ENCODE measurements at places on chromosomes 7 and 10.

DNA sequence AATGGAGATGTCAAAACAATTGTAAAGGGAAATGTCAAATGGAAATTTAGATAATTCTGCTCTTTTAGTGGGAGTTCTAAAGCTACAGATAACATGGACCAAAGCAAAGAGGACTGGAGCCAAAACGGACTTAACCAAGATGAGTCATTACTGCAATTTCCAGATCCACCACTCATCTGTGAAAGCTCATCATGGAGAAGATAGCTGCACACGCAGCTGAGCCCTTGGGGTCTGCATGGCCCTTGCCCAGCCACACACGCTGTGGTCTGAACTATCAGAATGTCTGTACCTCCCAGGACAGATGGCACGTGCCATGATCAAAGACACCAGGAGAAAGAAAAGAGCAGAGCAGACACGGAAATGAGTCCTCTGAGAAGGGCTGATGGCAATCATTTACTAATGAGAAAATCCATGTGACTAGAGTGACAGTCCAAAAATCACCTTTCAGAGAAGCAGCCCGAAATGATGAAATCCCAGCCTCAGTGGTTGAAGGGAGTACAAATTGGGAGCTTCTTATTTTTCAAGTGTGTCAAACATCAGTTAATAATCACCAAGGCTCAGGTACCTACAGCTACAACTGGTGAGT is 177.9 kb upstream of the MGMT start:
- no peak for DNase-seq

GRCh38 chr7:105650382-105650970 is 69.2 kb upstream of the EFCAB10 start:
- DNase-seq: no peak

DNA sequence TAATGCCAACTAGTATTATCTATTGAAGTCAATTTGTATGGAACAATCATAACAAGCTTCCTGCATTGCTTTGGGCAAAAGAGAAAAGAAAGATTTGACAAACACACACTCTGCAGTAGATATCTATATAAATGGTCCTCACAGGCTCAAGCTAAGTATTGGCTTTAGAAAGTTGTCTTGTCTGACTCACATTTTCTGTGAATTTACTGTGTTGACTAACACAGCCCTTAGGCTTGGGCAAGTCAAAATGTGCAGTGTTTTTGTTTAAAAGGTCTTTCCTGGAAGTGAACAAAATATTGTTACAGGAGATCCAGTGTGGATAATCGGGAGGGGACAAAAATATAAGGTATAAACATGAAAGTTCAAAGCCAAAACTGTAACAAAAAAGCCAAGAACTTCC is 194.4 kb downstream of the RELN start:
- DNase-seq: no peak

DNA sequence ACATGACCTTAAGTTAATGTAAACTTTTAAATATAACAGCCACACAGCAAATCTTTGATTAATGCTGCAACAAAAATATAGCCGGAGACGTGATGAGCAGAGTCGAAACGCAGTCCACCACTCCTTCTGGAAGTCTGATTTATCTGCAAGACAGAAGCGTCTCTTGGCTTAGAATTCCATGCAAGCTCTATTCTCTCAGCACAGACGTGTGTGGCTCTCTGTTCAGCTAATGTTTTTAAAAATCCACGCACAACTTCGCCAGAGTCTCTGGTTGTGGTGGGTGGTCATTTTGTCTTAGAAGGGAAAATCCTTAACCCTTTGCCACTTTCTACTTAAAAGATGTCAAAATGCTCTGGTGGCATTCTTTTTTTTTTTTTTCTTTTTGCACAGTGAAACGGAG is 438.0 kb upstream of the MGMT start:
- DNase-seq: no peak

DNA sequence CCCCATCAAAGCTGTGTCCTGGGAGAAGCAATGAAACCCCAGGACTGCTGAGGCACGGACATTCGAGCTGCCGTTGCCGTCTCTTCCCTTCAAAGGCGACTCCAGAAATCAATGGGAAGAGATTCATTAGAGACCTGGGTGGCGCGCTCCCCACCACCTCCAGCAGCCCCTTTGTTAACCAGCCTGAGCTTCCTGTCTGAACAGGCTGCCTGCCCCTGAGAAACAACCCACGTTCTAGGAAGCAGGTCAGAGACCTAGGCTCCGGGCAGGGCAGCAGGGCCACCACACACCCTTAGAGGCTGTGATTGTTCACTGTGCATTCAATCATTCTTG is 110.9 kb upstream of the PPIF start:
- no peak for DNase-seq

GRCh38 chr7:38694326-38694725 is 63.2 kb upstream of the AMPH start:
- DNase-seq: no peak

DNA sequence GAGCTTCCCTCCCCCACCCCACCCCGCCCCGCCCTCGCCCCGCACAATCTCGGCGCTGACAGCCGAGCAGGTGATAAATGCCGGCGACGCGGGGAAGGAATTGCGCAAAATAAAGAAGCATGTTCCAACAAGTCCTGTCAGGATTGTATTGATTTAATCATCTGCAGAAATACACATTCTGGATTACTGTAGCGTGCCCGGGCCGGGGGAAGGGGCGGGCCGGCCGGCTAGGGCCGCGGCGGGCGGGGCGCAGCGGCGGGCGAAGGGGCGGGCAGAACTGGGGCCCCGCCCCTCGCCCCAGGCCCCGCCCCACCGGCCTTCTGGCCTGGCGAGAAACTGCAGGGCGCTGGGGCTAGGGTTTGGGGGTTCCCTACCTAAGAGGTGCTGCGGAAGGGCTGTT is 88.9 kb upstream of the PAX2 start:
- no peak for DNase-seq

DNA sequence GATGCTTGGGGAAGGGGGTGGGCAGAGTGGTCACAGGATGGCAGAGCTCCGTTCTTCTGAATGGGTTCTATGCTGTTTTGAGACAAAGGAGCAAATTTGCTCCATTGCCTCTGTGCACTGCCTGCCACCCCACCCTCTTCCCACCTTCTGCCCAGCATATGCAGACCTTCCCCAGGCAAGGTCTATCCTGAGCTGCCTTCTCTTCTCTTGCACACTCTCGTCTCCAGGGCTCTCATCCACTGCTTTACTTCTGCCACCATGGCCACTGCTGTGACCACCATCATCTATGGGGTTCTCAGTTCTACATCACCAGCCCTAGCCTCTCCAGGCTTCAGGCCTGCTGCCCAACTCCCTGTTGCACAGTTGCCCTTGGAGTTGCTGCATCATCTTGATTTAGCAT is 230.4 kb downstream of the TMEM178B start:
- no peak for DNase-seq

DNA sequence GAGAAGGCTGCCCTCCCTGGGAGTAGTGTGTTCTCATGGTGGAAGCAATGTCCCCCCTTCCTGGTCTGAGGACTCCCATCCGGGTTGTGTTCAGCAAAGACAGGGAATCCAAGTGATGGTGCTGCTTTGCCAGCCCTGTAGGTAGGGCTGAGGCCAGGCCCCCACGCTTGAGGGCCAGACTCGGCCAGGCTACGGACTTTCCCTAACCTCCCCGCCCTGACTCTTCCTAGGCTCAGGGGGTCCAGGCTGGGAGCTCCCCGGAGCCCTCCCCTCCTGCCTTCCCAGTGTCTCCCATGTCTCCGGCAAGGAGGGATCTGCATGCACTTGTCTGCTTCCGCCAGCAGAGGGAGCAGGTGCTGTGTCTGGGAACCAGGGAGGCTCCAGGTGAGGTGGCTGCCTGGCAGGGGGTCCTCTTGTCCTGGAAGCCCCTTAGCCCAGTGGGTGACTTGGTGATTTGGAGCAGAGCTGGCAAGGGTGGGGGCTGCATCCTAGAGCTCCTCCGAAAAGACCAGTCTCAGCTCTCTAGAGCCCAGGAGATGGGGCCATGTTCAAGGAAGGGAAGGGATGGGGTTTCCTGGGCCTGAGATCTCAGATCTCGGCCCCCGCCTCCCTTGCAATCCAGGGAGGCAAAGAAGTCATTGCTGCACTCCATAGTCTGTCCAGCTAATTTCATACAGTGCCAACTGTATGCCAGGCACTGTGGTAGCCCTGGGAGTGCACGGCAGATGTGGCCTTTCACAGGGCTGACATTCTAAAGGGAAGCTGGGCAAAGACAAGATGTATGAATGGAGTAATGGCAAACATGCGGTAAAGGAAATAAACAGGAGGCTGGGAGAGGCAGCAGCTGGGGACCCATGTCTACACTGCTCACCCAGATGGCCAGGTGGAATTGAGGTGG is 20.3 kb upstream of the SFRP5 start:
- DNase-seq: peak; percentile 62

DNA sequence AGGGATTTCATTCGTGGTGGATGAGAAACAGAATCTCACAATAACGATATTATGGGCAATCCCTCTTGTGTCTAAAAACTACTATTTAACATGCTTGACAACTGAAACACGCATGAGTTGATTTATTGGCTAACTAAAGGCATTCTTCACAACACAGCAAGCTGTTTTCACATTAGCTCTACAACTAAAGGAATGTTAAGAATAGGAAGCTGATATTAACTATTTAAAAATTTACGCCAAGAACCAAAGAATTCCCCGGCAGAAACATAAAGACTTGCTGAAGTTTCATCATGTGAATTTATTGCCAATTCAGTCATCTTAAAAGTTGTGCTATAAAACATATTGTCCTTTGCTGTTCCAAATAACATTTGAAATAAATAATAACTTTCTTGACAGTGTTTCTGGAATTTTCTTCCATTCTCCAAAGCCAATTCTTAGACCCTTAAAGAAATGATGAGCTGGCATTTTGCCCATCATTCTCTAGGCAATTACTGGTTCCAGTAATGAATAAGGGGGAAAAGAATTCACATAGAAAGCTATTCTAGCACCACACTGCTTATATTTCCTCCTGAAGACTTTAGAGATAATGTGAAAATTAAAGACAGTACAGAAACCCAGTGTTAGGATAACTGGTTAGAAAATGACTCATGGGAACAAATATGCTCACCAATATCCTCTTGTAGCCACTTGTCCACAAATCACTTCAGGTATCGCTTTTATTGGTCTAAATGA is 233.1 kb downstream of the PARD3 start:
- DNase-seq: no peak

DNA sequence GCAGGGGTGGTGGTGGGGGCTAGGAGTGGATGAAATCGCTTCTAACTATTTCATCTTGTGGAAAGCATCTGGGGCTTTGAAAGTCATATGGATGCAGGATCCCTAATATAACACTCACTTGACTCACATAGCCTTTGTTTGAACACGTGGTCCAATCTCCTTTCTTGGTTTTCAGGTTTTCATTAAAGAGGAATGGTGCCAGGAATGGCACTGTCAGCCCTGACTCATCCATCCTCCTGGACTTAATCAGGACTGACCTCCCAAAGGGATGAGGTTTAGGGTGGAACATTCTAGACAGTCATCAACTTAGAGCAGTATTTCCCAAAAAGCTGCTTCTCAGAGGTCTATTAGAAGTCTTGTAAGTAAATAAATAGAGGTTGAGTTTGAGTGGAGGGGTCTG is 162.0 kb upstream of the PLXNA4 start:
- DNase-seq: no peak

GRCh38 chr7:91892821-91893340 is 12.4 kb upstream of the MTERF1 start:
- no peak for DNase-seq

GRCh38 chr7:44073664-44074348 is 8.4 kb upstream of the PGAM2 start:
- peak; percentile 42 for DNase-seq

GRCh38 chr7:43716598-43716997 is 12.7 kb downstream of the COA1 start:
- DNase-seq: no peak

DNA sequence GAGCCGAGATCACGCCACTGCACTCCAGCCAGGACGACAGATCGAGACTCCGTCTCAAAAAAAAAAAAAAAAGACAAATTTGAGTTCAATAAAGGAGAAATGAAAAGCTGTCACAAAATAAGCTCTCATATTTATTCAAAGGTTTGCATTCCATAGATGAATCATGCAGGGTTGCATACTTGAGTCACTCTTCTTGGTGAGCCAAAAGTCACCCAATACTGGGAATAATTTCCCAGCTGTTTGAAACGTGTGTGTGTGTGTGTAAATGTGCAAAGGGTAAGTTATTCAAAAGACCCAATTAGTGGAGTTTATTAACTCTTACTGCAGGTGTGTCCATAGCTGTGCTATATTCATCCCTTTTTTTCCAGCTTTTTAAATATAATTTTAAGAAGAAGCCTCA is 297.7 kb downstream of the CCDC3 start:
- DNase-seq: no peak

- no peak for DNase-seq
These were observed 385 bp downstream of the IGF2BP3 start for GRCh38 chr7:23469961-23470250.

DNA sequence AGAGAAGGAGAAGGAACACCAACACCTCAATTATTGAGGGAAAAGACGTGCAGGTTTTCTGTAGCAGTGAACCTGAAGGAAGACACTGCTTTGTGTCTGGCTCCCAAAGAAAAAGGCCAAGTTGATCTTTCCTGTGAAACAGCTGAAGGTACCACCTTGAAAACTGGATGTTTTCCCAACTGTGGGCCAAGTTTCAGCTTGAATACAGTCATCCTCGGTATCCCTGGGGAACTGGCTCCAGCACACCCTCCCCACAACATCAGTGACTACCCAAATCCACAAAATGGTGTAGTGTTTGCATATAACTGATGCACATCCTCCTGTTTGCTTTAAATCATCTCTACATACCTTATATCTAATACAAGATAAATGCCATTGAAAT is 297.0 kb upstream of the PITRM1 start:
- DNase-seq: no peak

DNA sequence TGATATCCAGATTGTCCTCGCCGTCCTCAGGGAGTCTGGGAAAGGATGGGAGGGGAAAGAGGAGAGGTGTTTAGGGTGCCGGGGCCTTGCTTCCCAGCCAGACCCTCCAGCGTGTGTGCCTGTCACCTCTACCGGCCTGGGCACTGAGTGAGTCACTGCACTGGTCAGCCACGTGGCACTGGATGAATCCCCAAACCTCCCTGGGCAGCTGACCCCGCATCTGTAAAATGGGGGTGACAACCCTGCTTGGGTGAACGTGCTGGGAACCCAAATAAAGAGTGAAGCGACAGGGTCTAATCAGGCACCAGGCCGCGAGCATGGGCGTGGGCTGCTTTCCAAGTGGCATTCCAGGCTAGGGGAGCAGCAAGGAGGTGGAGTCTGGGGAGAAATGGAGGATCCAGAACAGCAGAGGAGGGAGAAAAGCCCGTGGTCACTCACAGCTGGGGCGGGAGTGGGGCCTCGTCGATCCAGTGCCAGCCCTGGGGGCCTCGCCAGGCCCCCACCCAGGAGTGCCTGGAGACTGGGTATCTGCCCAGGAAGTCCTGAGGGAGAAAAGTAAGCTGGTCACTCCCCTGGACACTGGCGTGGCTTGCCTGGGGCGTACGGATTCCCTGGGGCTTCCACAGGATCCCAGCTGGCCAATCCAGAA is 29.7 kb downstream of the KLRG2 start:
- DNase-seq: no peak

- no peak for DNase-seq
These were observed 207.6 kb downstream of the GLI3 start for GRCh38 chr7:42029405-42029804.

All from stimulated activated CD4-positive, alpha-beta T cell treated with anti-CD3 and anti-CD28 coated beads, Interleukin-4, amount 100 ng/mL, for 4 hours (primary cell).